Testis (tissue), 5 donors: ENCODE measurements at places on chromosomes 7 and 10.

- no peak for DNase-seq
Observed at GRCh38 chr7:155466814-155467733, 9.1 kb downstream of the EN2 start.

- DNase-seq = no peak
Observed at GRCh38 chr10:46096909-46097575, 51.0 kb upstream of the MSMB start.

DNA sequence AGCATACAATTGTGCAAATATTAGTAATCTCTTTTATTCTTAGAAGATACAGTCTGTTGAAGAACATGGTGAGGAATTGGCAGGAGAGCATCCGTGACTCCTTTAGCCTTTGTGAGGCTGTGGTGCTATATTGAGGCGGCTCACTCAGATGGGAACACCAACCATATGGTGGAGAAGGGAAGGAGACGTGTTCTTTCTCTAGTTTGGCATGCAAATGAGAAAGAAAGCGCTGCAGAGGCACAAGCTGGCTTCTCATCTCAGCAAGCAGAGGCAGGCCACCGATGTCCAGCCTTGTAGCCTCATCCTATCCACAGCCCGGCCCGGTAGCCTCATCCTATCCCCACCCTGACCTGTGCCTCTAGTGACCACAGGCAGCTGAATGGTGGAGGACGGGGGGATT is 288.3 kb downstream of the CAMK1D start:
- no peak for DNase-seq

DNA sequence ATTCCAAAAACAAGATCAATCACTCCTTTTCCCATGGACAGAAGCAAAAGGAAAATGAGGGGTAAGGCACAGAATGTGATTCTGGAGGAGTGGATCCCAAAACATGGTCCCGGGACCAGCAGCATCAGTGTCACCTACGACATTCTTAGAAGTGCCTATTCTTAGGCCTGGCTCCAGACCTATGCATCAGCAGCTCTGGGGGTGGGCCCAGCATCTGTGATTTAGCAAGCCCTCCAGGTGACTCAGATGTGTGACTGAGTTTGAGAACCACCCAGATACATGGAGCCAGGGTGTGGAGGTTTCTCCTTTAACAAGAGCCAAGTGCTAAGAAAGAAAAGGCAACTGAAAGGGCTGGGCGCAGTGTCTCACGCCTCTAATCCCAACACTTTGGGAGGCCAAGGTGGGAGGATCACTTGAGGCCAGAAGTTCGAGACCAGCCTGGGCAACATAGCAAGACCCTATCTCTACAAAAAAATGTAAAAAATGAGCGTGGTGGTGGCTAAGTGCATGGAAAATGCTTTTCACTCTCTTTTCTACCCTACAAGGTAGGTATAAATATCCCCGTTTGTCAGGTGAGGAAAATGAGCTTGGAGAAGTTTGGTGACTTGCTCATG is 17.1 kb upstream of the ARPC1A start:
- DNase-seq = no peak

GRCh38 chr10:72356987-72357386 is 2.3 kb upstream of the DNAJB12 start:
- DNase-seq = no peak

GRCh38 chr10:20443094-20443493 is 454.0 kb downstream of the NEBL start:
- no peak for DNase-seq
